Stimulated activated CD8-positive, alpha-beta memory T cell treated with anti-CD3 and anti-CD28 coated beads, Interleukin-7, amount 100 ng/mL, for 1 hour (primary cell): ENCODE measurements at places on chromosomes 12 and 14.

- no peak for DNase-seq
Measured at GRCh38 chr14:106277503-106277902, 751.1 kb downstream of the TMEM121 start.

GRCh38 chr12:10612110-10612509 lies 1.3 kb downstream of the MAGOHB start:
- DNase-seq: no peak

DNA sequence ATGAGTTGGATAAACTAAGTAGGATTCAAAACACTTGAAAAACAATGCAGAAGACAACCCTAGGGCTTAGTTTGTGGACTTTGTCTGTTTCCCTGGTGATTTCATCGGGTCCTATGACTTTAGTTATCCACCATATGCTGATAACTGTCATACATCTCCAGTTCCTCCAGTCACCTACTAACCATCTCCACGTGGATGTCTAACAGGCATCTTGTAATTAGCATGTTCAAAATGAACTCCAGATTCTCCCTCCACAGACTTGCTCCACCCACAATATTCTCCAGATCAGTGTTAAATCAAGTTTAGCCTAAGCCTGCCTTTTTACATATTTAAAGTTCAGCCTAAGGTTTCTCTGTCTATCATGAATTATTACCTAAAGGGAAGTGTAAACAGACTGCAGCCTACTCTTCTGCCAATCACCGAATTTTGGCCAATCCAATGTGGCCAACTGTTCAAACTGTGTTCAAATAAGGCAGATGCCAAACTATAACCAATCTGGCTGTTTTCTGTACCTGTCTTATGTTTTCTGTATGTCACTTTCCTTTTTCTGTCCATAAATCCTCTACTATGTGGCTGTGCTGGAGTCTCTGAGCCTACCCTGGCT lies 87.1 kb downstream of the PAX9 start:
- DNase-seq: no peak

DNA sequence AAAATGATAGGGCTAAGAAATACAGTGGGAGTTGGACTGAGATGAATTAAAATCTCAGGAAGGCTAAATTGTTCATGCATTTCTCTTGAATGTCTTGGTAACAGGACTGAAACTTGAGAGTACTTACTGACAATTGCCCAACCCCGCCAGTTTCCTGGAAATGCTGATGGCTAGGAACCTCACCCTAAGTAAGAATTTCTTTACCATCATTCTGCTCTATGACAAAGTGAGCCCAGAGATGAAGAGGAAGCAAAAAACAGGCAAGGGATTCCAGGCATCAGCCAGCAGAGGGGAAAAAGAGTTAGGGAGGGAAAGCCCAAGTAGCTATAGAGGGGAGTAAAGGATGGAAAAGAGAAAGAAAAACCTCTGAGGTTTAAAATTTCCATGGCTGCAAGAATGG lies 397.7 kb downstream of the MDGA2 start:
- DNase-seq: no peak

- no peak for DNase-seq
Measured at GRCh38 chr14:105275267-105275946, 25.4 kb downstream of the BRF1 start.

DNA sequence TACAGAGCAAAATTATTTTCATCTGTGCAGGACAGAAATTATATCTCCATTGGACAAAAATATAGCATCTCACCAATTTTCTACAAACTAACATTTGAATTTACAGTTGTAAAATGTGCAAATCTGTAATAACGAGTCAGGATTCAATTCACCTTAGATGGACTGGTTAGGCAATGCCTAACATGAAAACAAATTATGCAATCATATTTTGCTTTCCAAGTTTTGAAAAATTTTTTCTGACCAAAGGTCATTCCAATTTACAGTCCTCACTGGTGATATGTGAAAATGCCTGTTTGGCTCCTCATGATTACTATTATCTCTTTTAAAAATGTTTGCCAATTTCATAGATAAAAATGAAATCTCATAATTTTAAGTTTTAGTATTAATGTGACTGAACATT lies 6.5 kb upstream of the CPM start:
- DNase-seq: no peak

GRCh38 chr12:109652233-109652976 lies 61.2 kb upstream of the FAM222A start:
- DNase-seq: no peak
